Cardiac fibroblast (primary cell): ENCODE measurements at places on chromosomes 3 and 15.

DNA sequence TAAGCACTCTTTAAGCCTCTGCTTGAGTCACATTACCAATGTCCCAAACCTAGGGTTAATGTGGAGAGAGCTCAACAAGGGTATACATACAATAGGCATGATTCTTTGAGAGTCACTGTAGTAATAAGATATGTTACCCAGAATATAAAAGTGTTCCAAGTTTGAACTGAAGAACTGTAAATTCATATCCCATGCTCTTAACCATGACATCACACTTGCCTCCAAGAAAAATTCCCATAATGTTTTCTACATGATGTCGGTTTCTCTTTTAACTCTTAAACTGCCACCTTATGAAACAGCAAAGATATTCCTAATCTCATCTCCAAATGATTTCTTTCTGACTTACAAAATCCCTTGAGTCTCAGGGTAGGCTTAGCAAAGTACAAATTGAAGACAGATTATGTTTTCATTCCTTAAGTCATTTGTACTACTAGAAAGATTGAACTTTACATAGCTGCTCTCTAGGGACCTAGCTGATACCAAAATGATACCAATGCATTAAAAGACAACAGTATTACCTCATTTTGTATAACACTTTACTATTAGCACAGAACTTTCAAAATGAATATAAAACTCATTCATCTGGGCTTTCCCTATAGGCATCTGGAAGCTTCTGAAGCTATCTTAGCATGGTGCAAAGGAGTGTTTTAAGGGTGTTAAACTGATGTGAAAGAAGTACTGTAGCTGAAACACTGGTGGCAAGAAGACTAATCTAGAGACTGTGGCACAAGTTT lies 127.1 kb downstream of the KCNMB2 start:
- DNase-seq, result no peak

DNA sequence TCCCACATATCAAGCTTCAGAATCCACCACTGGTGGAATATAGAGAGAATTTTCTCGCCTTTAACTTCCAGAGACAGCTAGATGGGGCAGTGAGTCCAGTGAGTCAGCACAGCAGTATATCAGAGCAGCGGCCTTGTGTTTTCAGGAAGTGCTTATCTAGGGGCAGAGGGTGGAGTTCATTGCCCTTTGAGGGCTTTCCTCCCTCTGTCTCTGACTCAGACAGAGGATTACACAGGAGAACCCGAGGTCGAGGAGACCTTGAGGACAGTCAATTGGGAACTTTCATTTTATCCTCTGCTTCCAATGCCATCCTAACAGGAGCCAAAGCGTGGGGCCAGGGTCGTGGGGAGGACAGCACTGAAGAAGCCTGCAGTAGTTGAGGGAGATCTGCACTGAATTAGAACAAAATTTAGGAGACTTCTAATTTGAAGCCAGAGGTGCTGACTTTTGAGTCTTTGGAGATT lies 109.6 kb upstream of the UMPS start:
- DNase-seq, result peak; percentile 51

GRCh38 chr15:83565553-83566159 lies 88.3 kb upstream of the ADAMTSL3 start:
- peak; percentile 37 for DNase-seq

DNA sequence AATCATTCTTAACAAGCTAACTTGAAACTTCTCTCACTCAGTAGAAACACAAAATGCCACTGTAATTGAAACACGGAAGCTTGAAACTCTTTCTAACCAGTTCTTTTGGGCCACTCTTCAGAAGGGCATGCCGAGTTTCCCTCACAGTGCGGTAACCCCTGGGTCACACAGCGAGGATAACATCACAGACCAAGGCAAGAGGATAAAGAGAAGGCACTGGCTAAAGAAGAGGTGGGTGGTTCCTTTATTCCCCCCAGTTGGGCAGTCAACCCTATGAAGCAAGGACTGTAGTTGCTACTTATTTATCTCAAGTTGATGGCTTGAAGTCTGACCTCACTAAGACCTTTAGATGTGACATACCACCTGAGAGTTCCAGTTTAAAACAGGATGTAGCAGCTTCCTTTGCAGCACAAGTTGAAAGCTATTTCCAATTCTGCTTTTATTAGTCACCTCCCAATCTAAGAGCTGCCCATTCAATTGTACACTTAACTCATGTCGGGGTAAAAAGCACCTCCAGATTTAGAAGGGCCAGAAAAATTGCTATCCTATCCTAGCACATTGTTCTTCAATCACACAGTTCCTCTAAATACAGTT lies 272.4 kb downstream of the TIGIT start:
- DNase-seq, result peak; percentile 26

GRCh38 chr3:177375316-177375715 lies 178.0 kb upstream of the TBL1XR1 start:
- no peak for DNase-seq

DNA sequence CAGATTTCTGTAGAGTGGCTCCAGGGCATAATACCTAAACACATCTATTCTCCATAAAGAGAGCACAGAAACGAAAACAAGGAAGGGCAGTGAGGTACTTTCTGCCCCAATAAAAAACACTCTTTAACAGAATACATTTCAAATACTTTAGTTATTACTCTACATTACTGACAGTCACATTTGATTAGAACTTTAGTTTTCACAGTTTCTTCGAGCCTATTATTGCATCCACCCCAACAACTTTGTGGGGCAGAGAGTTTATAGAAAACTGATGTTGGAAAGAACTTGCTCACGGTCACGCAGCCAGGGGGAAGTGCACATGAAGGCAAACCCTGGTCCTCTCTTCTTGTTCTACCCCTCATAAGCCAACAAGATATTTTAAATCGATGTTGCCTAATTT lies 9.0 kb downstream of the VPS39 start:
- DNase-seq, result no peak

- DNase-seq, result peak; percentile 7
Observed at GRCh38 chr3:122810734-122811133, 15.9 kb downstream of the SLC49A4 start.

DNA sequence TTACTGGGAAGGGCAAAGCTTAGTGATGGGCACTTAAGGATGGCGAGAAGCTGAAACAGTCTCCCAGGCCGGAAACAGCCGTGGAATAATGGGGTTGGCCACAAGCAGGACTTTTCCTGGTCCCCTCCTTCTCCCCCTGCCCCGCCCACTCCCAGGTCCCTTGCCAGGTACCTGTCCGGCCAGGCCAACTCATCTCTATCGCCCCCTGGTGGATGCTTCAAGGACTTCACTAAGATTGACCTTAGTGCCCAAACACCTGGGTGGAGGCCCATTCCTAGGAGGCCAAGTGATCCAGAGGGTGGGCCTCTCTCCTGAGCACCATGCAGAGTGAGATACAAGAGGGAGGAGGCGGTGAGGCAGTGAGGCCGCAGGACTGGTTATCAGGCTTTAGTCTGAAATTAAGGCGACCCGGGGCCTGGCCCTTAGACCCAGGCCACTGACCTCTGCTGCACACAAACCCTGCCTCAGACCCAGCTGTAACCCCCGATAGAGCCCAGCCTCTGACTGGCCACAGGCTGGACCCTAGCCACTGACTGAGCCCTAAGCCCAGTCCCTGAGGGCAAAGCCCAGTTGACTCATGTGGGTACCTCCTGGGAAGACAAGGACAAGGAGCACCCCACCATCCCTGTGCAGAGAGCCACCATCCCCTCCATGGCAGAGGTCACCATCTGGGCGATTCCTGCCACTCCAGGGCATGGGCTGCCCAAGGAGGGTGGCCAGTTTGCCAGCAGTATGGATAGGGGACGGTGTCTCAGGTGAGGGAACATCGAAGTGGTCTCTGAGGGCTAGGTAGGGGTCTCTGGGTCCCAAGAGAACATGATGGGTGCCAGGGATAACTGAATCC lies 37.6 kb downstream of the VIPR1 start:
- peak; percentile 26 for DNase-seq

DNA sequence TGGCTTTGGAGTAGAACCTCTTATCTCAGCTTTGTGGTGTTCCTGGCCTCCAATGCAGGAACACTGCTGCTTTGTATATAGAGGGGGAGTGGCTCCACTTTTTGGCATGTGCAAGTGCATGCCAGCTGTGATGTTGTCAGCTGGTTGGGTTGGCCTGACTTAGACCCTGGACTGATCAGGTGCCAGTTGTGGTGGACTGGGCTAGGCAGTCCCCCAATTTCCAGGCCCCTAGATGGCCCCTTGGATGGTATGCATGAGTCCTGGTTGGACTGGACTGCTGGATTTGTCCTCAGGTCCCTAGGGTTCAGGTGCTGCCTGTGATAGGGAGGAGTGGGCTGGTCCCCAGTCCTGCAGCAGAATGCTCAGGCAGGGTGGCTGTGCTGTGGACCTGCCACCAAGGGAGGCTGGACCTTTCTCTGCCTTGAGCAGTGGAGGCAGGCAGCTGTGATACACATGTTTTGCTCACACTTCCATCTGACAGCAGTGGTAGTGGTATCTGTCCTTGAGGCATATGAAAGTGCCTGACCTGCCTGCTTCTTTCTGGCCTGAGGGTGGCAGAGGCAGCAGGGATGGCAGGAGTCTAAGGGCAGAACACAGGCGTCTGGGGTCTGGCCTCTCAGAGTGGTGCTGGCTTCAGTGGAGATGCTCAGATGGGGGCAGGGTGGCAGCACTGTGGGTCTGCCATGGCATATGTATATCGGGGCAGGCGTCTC lies 74.8 kb downstream of the STXBP5L start:
- no peak for DNase-seq

DNA sequence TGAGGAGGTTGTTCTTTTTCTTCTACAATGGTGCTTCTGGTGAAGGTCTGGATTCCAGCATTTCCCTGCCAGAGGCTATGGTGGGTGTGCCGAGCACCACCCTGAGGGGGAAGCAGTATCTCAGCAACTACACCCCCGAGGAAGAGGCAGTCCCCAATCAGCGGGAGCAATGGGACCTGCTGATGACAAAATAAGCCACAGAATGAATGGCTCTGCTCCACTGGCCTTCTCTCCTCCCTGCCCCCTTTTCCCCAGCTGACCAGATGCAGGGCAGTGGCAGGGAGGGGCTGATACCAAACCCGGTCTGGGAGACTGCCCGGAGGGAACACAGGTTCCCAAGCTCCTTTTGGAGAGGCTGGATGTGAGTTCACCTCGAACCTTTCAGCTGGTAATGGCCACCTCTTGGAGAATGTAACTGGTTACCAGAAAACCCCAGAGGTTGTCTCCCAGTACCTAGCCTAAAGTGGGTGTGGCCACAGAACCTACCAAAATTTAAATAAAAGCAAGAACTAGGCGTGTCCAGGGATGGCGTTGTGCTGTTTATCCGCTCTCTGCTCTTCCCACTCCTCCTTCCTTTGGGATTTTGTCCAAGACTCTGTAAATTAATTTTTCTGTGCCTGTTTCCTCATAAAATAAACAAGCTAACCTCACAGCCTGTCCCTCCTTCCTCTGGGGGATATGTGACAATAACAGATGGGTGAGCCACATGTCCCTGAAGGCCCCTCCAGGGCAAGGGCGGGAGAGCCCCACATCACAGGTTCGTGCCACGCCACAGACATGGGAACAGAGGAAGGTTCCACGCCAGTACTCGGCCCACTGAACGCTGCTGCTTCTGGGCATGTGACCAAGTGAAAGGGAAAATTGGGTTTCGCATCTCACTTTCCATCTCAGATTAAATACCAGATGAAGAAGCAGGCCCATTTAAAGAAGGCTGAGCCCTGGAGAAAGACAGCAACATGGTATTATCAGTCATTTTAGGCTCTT lies 35.1 kb upstream of the SPTBN5 start:
- no peak for DNase-seq

DNA sequence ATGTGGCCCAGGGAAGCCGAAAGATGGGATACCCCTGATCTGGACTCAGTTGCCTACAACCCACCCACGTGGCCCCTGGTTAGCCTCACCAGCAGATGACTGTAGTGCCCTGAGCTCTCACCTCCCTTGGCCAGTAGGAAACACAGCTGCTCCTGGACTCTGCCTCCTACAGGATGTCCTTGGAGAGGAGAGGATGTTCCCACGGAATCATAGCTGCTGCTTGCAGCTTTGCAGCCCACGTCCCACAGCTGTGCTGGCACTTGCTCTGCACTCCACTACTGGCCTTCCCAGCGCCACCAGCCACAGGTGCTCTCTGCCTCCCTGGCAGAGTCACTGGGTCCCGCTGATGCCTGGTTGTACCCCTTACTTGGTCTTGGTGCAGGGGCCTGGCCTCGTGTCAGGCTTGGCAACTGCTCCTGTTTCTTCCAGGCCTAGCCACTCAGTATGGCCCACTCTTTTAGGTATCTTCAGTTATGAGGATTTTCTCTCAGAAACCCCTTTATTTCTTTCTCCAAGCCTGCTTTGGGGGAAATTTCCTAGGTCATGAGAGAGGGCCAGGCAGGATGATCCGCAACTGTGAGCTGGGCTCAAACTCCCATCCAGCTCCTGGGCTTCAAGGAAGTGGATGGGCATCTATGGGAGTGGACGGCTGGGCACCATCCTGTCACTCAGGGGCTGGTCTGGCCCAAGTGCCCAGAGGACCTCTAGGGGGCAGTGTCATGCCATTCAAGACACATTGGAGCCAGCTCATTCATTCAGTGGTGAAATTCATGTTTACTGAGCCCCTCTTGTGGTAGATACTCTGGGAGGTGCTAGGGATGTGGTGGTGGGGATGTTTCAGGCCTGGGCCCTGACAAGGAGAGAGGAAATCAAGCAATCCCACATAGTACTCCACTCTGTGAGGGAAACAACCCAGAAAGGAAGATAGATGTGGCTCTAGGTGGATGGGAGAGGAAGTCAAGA lies 16.2 kb upstream of the VILL start:
- DNase-seq, result peak; percentile 71

DNA sequence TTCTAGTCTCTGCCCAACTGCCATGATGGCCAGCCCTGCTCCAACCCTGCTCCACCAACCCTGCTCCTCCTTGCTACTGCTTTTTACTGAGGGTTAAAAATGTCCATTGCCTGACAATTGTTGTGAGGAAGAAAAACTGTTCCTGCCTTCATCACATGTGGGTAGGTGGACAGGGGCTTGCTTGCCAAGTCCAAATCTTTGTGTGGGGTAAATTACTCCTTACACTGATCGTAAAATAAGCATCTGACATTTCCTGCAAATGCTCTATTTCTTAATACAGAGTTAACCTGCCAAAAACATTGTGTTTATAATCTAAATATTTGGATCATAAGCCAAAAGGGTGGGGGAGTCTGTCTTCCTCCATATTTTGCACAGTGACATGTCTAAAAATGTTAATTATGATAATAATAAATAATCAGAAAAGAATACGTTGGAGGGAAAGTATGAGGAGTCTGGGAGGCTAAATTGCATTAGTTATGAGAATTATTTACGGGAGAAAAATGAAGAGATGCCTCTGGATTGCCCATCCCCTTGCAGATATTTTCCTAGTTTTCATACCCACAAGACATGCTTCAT lies 242.5 kb upstream of the TBL1XR1 start:
- DNase-seq, result no peak

GRCh38 chr3:139269984-139270383 lies 73.8 kb upstream of the MRPS22 start:
- no peak for DNase-seq

- DNase-seq, result peak; percentile 17
Observed at GRCh38 chr3:17290894-17291293, 406.1 kb downstream of the PLCL2 start.

DNA sequence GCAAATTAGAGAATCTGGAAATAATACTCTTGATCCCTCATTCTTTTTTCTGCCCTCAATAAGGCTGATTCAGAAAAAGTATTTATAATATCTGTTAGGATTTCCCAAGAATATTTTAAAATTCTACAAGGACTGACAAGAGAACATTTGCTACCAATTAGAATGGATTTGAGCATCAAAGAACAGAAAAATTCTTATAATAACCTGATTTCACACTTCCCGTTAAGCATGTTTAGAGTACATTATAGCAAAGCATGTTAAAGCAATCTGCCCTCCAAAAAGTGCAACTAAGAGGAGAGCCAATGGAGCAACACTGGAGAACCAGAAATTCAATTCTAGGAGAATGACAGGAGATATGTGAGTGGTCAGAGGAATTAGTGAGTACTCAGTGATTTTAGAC lies 57.2 kb downstream of the THBS1 start:
- no peak for DNase-seq
